GOT3 (cell line): ENCODE measurements at places on chromosomes 6 and 20.

GRCh38 chr20:50610212-50610718 lies 81.1 kb downstream of the RIPOR3 start:
- no peak for DNase-seq

GRCh38 chr20:38121741-38122140 lies 43.3 kb downstream of the TGM2 start:
- no peak for DNase-seq

GRCh38 chr6:111696814-111697213 lies 91.1 kb upstream of the TRAF3IP2 start:
- no peak for DNase-seq

GRCh38 chr6:3457710-3458602 lies 1.1 kb upstream of the SLC22A23 start:
- no peak for DNase-seq

GRCh38 chr20:36883977-36884535 lies 8.1 kb downstream of the TLDC2 start:
- no peak for DNase-seq

DNA sequence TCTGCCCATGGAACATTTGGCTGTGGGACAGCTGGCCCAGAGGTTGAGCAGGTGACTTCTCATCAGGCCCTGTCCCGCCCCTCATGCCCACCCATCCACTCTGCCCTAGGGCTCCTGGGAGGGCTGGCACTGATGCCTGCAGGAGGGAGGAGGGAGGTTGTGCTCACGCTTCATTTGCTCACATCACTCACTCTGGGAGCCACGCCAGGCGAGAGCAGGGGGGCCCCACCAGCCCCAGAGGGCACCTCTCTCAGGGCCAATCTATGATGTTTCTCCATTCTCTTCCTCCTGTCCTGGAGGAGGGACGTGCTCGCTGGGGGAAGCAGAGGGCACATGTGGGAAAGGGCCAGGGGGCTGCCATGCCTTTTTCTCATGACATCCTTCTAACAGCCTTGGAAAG lies 10.9 kb upstream of the GLP1R start:
- DNase-seq = no peak

DNA sequence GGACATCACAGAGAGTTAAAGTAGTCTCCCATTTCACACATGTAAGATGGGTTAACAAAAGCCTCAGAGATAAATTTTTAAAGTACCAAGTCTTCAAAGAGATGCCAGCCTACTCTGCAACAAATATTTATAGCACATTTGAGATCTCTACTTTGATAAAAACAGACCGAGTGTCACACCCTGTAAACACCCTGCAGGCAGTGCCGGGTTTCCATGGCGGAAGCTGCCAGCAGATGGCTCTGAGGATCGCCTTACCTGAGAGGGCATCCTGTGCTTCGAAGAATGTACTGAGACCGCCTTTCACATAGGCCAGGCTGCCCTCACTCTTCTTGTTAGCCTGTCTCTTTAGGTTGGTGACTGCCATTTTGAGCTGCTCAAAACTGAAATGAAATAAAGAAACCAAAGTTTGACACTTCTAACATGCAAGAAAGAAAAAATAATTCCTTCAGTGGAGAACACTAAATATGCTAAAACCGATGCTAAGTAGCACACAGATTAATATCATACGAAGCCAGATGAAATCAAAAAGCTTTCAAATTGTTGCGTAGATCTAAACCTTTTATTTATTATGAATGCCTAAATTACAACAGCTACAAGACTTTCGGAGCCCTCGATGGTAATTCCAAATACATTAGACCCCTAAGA lies 39.3 kb downstream of the HUS1B start:
- no peak for DNase-seq

DNA sequence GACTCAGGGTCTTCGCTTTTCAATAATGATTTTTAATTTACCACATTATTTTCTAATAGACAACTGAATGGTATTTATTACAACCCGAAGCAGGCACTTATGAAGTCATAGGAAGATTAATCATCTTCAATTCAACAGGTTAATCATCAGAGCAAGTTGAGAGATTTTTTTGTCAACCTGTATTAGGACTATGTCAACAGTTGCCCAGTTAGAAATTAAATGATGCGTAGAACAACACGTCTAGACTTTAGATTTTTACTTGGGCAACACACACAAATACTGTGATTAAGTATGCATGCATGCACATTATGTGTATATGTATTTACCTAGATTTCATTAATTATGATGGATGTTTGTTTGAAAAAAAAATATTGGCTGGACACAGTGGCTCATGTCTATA lies 4.3 kb downstream of the ILRUN start:
- no peak for DNase-seq

GRCh38 chr6:7126754-7127153 lies 19.0 kb downstream of the RREB1 start:
- no peak for DNase-seq

DNA sequence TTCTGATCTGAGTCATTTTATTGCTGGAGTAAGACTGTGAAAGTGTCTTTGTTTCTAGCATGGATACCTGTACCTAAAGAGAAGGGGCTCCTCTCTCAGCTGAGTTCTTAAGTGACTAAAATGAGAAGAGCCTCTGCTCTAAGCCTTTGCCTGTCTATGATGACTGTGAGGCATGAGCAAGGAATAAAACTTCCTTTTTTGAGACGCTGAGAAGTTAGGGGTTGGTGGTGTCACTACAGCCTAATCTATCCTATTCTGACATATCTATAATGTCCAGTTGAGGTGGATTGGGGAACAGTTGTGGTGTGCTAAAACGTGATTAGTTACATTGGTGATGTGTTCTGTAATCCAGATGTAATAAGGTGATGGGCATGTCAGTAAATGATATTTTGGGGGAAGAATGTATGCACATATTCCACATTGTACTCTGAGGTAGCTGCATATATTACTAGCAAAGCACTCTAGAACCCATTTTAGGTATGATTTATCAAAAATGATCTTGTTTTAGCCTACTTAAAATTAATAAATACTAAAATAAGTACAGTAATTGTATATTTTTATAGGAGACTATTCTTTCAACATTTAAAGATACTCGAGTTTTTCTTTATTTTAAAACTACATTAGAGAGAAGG lies 18.1 kb downstream of the ADGRB3 start:
- DNase-seq = no peak

- no peak for DNase-seq
These were observed 752.2 kb upstream of the MARCKS start for GRCh38 chr6:113104951-113105350.

- DNase-seq = no peak
These were observed 68.4 kb downstream of the RPP40 start for GRCh38 chr6:4935486-4935885.

- DNase-seq = no peak
These were observed 2.7 kb downstream of the MYB start for GRCh38 chr6:135183532-135184440.

GRCh38 chr6:27092316-27092692 lies 155.2 kb upstream of the PRSS16 start:
- no peak for DNase-seq

DNA sequence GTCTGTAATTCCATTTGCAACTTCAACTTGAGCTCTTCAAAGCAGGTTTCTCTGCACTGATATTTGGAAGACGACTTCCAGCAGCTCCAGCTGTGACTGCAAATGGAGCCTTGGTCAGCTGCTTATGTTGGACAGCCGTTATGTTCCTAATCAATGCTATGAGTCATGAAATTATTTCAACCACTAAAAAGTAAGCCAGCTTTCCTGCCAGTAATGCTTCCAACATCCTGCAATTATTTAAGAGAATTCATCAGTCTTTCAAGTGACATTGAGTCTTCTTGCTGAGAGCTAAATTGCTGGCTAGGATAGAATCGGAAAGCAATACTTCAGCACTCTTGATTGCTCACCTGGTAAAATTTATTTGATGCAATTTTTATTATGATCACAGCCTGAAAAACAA lies 375.7 kb downstream of the MMUT start:
- no peak for DNase-seq

GRCh38 chr6:159919011-159919511 lies 28.3 kb downstream of the MAS1 start:
- DNase-seq = no peak

- DNase-seq = no peak
These were observed 316.6 kb upstream of the BMP2 start for GRCh38 chr20:6450841-6451240.

DNA sequence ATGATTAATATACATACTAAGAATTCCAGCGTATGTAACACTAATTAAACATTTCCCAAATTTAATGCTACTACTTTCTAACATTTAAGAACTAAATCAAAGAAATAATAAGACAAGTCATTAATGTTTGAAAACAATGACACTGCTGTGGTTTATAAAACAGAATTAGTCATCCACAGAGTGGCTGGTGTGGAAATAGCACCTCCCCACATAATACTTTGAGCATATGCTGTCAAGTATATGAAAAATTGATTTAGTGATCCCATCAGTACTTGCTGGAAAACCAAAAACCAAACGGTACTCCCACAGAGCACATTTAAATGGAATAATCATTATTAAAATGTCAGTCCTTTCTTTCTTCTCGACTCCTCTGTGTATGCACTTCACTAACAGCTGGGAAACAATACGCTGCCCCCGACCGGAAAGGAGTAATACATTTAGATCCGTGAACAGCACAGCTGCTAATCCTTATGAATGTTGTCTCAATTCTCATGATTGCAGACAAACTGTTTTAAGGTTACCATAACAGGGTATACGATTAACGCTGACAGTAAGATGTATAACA lies 78.4 kb downstream of the PREP start:
- no peak for DNase-seq

DNA sequence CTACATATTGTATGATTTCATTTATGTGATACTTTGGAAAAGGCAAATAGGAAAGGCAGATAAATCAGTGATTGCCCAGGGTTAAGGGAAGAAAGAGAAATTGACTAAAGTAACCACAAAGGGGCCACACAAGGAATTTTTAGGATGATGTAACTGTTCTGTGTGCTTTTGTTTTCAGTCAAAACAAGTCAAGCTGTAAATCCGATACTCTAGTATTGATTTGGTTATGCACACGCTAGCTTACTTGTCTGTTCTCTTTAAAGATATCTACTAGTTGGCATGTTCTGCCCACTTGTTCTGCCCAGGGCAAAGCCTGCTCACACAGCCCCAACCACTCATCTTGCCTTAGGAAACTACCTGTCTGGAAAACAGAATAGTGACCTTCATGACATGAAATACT lies 6.4 kb downstream of the FBXL4 start:
- DNase-seq = no peak

GRCh38 chr20:48706710-48707365 lies 121.0 kb downstream of the PREX1 start:
- no peak for DNase-seq

DNA sequence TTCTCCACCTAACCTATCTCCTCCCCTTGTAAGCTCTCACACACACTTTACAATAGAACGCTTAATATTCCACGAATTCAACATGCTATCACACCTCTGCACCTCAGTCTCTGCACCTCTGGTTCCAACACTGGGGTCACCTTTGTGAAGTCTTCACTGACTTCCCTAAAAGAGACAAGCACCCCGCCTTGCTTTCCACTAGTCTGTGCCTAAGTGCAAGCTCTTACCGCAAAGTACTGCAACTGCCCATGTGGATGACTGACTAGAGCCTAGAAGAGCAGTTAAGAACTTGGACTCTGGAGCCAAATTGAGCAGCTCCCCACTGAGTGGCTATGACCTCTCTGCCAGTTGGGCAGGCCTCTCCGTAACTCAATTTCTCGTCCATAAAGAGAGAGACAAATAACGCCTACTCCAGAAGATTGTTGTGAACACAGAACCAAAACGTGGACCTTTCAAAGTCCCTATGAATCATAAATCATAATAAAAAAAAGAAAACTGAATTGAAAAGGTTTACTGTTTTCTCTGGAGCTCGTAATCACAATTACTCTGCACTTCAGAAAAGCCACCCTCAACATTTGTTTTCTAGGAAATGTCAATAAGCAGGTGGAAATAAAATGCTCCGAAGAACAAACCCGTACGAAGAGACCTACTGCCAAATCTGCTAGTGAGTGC lies 1.2 kb downstream of the IFNGR1 start:
- no peak for DNase-seq

DNA sequence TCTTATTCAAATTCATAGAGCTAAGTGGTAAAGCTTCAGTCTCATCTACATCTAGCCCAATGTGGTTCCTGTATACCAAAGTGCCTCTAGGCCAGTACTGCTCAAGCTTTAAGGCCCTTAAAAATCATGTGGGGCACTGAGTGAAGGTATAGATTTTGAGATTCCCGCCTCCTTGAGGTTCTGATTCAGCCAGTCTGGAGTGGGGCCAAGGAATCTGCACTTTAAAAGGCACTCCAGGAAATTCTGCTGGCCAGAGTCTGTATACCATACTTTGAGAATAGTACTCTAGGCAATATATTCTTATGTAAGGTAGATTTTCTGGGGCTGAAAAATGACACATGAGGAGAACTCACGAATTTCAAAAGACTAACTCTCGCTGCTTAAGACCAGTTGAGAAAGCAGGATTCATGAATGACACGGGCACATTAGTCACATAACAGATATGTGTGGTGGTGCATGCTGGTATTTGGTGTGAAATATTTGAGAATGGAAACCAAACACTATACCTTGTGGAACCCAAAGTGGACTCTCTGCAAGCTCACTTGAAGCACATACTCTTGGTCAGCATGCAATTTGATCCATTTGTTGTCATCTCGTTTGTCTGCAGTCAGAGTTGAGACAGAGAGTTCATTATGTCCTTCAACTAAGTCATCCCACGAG lies 47.6 kb upstream of the SIM1 start:
- no peak for DNase-seq

DNA sequence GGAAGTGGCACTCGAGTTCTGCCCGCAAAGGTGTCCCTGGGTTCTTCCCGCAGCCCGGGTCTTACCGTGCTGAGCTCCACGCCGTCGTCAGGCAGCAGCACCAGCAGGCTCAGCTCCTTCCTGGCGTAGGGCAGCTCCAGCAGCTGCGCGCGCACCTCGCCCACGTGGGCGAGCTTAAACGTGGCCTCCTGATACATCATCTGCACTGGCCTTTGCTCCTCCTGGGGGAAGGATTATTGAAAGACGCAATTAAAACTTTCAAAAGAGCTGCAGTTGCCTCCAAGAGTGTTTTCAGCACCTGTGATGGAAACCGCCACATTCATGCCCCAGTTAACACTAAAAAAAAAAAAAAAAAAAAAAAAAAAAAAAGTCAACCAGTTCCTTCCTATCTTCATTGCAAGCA lies 11.3 kb downstream of the SERPINB9 start:
- DNase-seq = no peak

GRCh38 chr6:6003621-6004366 lies 2.9 kb downstream of the NRN1 start:
- DNase-seq = no peak
